ENCODE measurements at places on chromosomes 3 and 15.

- DNase-seq, result no peak
Measured at GRCh38 chr15:51727141-51727897, 10.1 kb downstream of the LYSMD2 start.

GRCh38 chr3:39130693-39131265 is 22.6 kb downstream of the CSRNP1 start:
- DNase-seq, result no peak

DNA sequence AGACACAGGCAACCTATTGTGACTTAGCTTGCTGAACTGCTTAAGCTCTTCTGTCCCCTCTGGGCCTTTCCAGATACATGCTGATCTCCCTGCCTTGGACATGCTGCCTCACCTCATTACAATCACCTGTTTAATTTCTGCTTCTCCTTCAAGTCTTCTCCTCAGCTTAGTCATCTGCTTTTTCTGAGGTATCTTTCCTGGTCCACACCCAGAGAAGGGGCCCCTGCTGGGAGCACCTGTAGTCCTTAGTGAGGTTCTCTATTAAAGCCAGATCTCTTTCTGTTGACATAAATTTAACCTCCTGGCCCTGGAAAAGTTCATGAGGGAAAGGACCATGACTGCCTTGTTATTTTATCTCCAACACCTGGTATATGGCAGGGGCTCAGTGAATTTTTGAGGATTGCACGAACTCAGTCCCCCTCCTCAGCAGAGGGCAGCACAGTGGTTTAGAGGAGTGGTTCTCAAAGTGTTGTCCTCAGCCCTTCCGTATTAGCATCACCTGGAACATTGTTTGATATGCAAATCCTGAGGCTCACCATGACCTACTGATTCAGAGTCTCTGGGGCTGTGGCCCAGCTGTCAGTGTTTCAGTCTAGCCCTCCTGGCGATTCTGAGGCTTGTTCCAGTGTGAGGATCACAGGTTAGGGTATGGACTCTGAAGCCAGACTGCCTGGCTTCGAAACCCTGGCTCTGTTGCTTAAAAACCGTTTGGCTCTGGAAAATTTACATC is 12.7 kb downstream of the COL6A6 start:
- DNase-seq, result no peak

GRCh38 chr3:167397826-167398225 is 17.7 kb upstream of the ZBBX start:
- no peak for DNase-seq

DNA sequence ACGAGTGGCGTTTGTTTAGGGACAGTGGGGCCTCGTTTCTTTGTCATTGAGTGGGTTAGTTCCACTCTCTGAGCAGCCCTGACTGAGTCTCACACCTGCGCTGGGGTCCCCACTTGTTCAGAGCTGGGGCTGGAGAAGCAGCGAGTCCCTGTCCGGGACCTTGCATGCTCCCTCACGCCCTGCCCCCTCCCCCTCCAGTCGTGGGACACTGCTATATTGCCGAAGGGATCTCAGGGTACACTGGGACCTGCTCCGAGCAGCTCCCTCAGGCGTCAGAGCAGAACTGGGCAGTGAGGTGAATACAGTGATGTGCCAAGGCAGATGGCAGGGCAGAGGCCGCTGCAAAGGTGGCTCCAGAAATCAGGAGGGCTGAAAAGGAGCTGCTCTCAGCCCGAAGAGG is 59.9 kb upstream of the KLF13 start:
- no peak for DNase-seq

- no peak for DNase-seq
Measured at GRCh38 chr3:114582929-114583328, 289.1 kb downstream of the TIGIT start.

DNA sequence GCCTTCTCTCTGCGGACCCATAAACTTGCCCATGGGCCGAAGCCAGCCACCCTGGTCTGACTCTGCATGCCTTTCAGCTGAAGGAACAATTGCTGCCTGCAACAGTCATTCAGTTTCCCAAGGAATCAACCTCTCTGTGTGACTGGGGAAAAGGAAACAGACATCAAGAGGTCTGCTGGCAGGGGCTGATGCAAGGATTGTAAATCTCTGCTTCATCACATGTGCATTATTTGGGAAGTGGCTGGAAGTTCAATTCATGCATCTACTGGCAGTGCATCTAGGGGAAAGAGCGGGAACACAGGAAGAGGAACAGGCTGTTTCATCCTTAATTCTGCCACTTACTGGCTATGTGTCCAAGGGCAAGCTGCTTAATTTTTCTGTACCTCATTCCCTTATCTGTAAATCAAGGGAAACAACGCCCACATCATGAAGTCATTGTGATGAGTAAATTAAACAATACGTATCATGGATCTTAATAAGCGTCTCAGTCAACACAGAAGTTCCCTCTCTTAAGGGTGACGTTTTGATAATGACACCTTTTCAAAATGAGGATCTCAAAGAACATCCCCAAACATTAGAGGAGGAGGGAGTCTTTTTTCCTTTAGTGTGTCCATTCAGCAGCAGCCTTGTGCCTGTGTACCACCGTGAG is 17.4 kb upstream of the ADPGK start:
- no peak for DNase-seq

DNA sequence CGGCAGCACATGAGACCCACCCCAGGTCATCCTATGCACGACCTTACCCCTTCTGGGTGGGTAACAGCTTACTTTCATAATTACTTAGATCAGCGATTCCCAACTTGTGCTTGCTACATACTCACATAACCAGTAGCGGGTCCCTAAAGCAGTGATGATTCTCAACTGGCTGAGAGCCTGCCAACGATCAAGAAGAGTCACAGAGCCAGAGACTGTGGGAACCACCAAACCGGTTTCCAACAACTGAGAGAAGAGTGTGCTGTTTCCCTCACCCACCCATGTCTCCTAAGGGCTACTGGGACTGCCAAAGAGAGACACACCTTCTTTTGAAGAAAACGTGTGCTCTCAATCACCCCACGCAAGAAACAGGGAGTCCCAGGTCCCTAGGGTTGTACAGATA is 12.0 kb upstream of the XXYLT1 start:
- no peak for DNase-seq

Measured in stimulated activated CD8-positive, alpha-beta memory T cell treated with anti-CD3 and anti-CD28 coated beads, Interleukin-4, amount 100 ng/mL, for 1 hour (primary cell).